ENCODE measurements at places on chromosomes 5 and 9. TPM values are rescaled to one million over a fixed set of nuclear protein-coding genes. Genes with fewer than 3 reads are reported as not detected.

SCGB3A2 gene
- not detected for total RNA-seq

UGT3A1 gene
- total RNA-seq, result not detected

ANKRA2 gene
- 19.5 TPM for total RNA-seq

LRRC26 gene
- total RNA-seq, result not detected

ADCY2 gene
- under 0.01 TPM for total RNA-seq

CHSY3 gene
- 0.48 TPM for total RNA-seq

ELAVL2 gene
- 1.1 TPM for total RNA-seq

ARAP3 gene
- 5.3 TPM for total RNA-seq

CSF1R gene
- total RNA-seq, result 4.3 TPM

LURAP1L gene
- total RNA-seq, result 0.98 TPM

CD74 gene
- 38.7 TPM for total RNA-seq

CDKN2B-AS1 gene
- 7.0 TPM for total RNA-seq

CTSV gene
- 9.1 TPM for total RNA-seq

TESK1 gene
- total RNA-seq, result 4.0 TPM

PCDHGB6 gene
- 0.84 TPM for total RNA-seq

ARL14EPL gene
- total RNA-seq, result 0.20 TPM

CMYA5 gene
- total RNA-seq, result 0.12 TPM

PDLIM4 gene
- 0.48 TPM for total RNA-seq

KLF9 gene
- 18.1 TPM for total RNA-seq

N4BP3 gene
- total RNA-seq, result 0.12 TPM

WWC1 gene
- total RNA-seq, result 0.10 TPM

PCDHGA4 gene
- total RNA-seq, result 4.8 TPM

NPR3 gene
- not detected for total RNA-seq

OLFM1 gene
- 0.29 TPM for total RNA-seq

CNTFR gene
- not detected for total RNA-seq

SNCAIP gene
- not detected for total RNA-seq

IPPK gene
- 5.4 TPM for total RNA-seq

SPINK6 gene
- total RNA-seq, result not detected

C5orf52 gene
- total RNA-seq, result not detected

PRSS3 gene
- total RNA-seq, result 7.1 TPM

CD180 gene
- not detected for total RNA-seq

PTGDS gene
- 0.24 TPM for total RNA-seq

OR1J2 gene
- total RNA-seq, result not detected

ENTPD8 gene
- not detected for total RNA-seq

ZNF354B gene
- 2.6 TPM for total RNA-seq

HMGCR gene
- total RNA-seq, result 33.9 TPM

CACFD1 gene
- total RNA-seq, result 2.4 TPM

ZNF483 gene
- 0.98 TPM for total RNA-seq

PCDH12 gene
- not detected for total RNA-seq

KIF27 gene
- total RNA-seq, result not detected

NUDT12 gene
- total RNA-seq, result 12.0 TPM
